ENCODE measurements at places on chromosomes 5 and 9. TPM values are rescaled to one million over a fixed set of nuclear protein-coding genes. Genes with fewer than 3 reads are reported as not detected.

DNA sequence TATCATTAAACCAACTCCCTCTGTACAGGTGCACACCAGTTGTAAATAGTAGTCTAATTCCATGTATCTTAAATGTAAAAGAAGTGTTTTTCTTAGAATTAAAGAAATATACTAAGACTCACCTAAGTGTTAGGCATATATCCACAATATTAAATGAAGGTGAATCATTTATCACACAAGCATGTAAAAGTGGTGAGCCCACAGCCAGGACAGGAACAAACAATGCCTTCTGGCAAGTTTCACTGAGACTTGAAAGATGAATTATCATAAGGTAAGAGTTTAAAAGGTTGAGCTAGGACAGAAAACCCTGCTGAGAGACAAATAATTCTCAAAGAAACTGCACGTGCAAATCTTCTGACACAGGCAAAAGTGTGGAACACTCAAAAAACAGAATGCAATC lies 832.5 kb downstream of the TAF11L14 start:
- DNase-seq = no peak

- no peak for DNase-seq
These were observed 173.8 kb downstream of the MAST4 start for GRCh38 chr5:66769839-66770617.

The NTRK2 gene
- not detected for polyA plus RNA-seq

DNA sequence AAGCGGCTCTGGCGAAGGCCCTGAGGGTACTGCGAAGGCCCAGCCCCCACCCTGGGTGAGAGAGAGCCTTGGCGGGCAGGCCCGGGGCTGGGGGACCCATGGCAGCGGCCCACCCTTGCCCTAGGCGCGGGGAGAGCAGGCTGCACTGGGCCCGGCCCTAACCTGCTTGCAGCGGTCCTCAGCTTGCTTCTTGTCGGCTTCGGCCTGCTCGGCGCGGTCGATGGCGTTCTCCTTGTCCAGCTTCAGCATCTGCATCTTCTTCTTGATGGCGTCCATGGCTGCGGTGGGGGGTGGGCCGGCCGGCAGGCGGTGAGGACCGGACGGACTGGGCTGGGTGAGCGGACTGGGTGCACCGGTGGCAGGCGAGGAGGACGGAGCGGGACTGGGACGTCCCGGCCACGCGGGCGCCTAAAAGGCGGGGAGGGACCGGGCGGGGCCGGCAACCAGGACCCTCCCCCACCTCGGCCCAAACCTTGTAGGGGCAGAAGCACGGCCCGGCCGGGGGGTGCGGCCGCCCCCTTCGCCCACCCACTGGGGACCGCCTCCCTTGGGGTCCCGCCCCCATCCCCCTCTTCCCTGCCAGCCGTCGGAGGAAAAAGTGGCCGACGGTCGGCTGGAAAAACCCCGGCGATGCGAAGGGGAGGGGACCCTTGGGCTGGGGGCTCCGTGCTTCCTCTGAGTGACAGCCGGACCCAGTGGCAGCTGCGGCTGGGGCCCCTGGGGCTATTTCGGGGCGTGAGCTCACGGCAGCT lies at the start of gene TPM2:
TPM2 (minus strand) TSS at position 384 of the 752 bp plus-strand sequence; CDS start at position 276, 108 bp downstream.
- peak; percentile 84 for DNase-seq

- no peak for DNase-seq
These were observed 237.9 kb downstream of the SLF1 start for GRCh38 chr5:94856257-94856800.
